Caudate nucleus (tissue), 63 donors: ENCODE measurements at places on chromosomes 2 and 18.

DNA sequence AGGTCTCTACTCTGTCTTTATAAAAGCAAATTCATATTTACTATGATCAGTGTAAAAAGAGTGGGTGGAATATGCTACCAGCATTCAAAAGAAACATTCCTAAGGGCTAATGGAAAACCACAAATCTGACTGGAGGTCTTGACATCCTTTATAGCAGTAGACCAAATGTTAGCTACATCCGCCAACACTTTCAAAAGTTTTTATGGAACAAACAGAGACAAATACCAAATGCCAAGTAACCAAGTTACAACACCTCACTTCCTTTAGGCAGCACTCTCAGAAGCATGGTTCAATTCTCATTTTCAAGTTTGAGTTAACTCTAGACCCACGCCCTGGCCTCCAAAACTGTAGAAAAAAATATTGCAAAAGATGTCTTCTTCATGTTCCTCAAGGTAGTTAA, 78.3 kb upstream of the SETBP1 start:
- DNase-seq, result no peak

- DNase-seq, result no peak
These were observed 5.4 kb upstream of the KCNS3 start for GRCh38 chr2:17873021-17873420.

DNA sequence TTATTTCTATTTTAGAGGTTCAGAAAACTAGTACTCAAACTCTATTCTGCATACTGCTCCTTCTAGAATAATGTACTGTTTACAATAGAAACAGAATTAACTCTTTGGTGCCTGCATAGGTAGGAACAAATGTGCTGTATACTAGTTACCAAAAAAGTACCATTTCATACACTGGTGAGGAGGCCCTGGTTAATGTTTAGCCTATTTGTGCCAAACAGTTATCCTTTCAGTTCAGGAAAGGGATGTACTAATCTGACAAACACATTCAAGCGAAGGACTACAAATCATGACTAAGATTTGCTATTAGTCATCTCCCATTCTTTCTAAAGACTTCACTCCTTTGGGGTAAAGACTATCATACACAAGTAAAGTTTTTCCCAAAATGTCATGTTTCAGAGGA, 47.4 kb downstream of the EXOC6B start:
- no peak for DNase-seq

DNA sequence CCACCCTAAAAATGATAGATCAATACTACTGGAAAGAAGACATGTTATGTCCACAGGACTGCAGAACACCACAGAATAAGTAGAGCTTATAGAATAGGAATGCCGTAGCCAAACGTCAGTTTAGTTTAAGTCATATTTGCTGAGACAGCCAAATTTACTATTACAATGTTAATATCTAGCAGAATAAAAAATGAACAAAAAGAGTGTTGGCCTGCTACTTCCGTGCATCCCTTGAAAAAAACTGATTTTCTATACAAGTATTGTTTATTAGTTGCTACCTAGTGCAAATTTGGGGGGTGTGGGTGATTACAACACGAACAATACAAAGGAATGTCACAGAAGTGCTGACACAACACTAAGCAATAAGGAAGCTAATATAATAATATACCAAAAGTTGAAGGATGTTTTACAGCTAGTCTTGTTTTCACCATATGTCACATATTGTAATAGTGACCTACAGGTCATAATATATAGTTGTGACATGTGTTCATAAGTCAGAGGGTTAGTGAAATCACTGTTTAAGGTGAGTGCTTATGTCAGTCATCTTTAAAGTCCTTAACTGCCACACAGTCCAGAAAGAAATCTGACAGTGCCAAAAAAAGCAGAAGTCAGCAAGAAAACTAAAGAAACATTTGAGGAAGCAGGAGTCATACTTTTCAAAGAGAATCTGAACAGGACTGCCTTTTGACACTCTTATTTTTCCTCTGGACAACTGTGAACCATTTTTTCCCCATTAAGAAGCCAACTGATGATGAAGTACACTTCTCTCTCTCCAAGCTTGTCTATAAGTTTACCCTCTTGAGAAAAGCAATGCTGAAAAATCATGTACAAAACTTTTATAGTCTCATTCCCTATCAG, 376.4 kb downstream of the ZEB2 start:
- DNase-seq, result no peak

- DNase-seq, result no peak
These were observed 19.8 kb downstream of the DTNA start for GRCh38 chr18:34729740-34730355.

DNA sequence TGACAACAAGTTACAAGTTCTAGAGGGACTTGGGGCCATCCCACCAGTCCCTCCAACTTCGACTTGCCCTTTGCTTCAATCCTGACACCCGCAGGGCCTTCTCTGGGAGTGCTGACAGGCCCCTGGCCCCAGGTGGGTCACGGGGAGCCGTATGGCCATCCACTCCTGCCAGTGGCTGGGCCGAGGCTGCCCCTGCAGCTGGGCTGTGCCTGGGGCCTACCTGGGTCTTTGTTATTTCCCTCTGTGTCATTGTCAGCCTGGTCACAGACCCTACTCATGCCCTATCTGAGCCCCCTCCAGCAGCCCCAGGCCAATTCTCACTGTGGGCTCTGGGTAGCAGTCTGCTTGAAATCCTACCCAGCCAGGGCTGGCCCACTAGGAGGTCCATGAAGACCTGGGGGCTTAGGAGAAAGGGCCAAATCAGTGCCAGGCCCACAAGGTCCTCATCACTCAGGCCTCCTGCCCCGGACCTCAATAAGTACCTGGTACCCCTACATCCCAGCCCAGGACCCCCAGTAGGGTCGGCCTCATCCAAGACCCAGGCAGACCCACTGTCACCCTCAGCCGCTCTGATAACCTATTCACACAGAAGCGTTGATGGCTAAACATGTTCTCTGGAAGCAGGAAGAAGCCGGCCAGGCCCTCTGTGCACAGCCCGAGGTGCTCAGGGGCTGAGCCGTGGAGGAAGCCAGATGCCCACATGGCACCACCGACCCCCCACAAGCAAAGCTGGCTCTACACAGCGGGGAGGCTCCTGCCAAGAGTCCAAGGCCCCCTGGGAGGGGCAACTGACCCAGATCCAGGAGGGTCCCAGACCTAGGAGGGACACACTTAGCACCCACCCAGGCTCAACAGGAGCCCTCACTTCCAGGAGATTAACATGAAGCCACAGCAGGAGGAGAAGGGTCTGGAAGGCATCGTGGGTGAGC, 57.7 kb downstream of the BIN1 start:
- no peak for DNase-seq

- DNase-seq, result no peak
These were observed 210.9 kb downstream of the TWIST2 start for GRCh38 chr2:239058766-239059165.

DNA sequence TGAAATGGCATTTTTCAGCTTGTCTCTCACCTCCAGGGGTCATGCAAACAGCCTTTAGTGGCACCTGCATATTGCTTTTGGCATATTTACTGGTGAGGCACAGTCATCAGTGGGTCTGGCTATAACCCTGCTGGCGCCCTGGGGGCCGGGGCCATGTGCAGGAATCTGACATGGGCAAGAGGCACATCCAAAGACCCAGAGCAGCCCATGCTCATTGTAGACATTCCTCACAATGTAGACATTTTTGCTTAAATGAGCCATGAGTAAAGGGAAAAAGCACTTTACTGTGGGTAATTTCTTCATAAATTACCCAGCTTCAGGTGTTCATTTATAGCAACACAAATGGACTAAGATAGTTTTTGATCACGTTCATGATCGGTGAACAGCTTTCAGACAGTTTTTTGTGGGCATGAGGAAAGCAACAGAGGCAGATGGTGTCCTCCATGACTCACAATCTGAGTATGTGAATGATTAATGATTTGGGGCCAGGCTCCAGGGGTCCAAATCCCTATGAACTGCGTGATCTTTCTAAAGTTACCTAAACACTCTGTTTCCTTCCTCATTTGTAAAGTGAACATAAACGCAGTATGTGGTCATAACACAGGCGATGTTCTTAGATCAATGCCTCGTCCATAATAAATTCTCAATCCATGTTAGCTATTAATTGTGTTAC, 85.8 kb downstream of the LIPG start:
- DNase-seq, result no peak

DNA sequence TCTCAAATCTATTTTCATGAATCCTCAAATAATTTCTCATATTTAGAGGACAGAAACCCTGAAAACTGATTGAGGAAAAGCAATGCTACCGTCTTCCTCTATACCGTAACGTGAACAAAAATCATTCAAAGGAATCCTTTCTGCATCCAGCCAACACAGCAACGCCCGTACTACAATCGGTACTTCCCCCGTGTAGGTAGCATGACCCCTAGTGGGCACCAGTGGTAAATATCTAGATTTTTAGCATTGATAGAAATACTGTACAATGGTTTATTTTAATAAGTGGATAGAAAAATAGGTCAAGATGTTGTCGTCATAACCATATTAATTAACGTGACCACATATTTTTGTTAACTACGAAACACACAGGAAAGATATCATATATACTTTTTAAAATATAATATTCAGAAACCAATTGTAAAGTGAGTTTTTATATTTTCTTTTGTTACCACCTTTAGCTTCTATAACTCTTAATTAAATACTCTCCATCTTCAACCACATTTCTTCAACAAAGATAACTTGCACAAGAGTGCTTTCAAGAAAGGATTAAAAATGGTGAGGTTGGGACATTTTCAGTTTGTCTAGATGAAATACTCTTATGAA, 194.1 kb downstream of the SS18 start:
- no peak for DNase-seq

GRCh38 chr2:215828528-215829184, 184.7 kb downstream of the MREG start:
- DNase-seq, result no peak

DNA sequence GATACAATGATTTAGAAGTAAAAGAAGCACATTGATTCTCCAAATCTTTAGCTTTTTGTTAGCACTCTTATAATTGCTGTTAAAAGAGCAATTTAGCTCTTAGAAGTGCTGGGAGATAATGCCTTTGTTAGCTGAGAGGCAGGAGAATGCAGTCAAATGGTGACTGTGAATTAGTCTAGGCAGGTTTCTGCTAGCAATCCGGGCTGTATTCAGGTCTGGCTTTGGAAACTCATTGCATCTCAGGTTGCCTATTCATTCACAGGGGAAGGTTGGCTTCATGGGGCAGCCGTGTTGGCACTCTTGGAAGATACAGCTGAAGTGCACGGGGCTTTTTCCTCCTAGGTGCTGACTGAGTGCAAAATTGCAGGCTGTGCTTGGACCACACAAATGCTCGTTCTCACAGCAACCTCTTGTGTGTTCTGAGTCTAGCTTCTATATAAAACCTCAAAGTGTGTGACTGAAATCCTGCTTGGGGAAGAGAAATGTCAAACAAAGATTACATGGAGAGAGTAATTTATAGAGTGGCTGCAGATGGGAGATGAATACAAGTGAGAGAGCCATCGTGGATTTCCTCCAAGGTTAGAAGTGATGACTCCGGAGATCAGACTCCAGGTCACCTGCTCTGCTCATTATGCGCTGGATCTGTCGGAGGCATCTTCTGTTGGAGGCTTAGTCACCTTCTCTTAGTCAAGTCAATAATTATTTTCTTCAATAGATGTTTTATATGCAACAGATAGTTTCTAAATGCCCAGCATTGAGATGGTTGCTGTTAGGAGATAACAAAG, 167.8 kb downstream of the PMAIP1 start:
- no peak for DNase-seq

DNA sequence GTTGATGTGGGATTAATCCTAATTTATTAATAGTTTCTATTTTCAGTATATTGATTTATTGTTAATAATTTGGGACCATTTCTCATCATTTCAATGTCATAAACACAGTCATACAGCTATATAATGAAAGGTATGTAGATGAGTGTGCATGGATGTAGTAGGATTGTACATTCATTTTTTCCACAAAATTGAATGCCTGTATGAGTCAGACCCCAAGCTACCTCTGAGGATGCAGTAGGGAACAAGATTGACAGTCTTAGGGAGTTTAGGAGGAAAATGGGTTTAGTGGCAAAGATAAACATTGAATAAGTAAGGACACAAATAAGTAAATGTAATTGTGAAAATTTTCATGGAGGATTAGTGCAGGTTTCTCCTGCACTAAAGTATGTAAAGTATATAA, 14.1 kb upstream of the TMEFF2 start:
- DNase-seq, result no peak

- no peak for DNase-seq
These were observed 9.5 kb upstream of the SMARCAL1 start for GRCh38 chr2:216402751-216403150.

DNA sequence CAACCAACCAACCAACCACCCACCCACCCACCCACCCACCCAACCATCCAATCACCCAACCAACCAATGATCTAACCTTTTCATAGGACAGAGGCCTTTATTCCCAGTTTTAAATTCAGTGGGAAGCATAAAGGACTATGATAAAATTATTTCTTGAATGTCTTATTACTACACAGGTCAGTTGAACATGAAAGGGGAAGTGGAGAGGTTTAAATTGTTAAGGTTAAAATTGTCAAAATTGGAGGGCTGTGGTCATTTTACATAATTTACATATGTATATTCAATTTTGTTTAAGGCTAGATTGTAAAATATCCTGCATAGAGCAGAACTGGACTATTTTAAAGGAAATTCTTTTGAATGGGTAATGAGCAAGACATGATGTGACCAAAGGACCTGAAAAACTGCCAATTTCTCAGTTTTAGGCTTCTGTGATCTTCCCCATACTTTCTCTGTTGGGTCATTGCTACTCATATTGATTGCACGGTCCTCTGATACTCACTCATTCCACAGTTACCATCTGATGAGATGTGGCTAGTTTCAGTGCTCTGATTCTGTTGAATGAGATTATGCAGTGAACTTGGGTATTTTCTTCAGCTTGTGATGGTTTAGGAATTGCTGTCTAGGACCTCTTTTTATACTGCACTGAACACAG, 127.4 kb downstream of the PLCL1 start:
- DNase-seq, result no peak

- no peak for DNase-seq
These were observed 14.0 kb upstream of the CCNYL1 start for GRCh38 chr2:207697411-207697810.

DNA sequence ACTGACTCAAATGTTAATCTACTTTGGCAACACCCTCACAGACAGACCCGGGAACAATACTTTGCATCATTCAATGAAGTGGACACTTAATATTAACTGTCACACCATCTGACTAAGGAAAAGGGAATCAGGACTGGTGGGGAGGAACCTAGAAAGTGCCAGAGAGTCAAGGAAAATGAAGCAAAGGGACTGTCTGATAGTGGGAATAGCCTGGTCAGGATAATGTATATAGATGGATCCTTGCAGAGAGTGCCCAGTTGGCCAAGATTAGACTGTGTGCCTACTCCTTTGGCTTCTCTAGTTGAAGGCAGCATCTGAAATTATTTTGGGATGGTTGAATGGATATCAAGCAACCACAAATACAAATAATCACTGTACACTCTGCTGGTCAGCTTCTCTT, 45.2 kb downstream of the ARL6IP6 start:
- DNase-seq, result no peak

GRCh38 chr2:206979922-206980321, 40.6 kb downstream of the CPO start:
- no peak for DNase-seq

GRCh38 chr18:58345875-58346274, 283.0 kb downstream of the ALPK2 start:
- DNase-seq, result no peak
